ENCODE measurements at places on chromosomes 12 and 14.

DNA sequence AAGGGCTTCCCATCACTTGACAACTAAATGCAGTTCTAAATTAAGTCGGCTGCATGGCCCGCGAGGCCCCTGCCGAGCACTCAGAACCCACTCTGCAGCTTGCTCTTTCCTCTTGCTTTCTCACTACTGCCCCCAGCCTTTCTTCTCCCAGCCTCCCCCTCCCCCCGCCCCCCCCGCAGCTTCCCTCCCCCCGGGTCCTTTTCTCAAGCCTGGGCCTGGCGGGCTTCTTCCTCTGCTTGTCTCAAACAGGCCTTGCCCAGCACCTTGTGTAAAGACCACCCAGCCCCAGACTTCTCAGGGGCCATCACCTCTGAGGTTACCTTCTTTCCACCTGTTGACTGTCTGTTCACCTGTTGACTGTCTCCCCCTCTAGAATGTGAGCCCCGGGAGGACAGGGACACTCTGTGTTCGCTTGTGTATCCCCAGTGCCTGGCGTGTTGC, 1.1 kb downstream of the CYP46A1 start:
- no peak for DNase-seq

GRCh38 chr12:124519746-124520145, 47.7 kb downstream of the NCOR2 start:
- no peak for DNase-seq

DNA sequence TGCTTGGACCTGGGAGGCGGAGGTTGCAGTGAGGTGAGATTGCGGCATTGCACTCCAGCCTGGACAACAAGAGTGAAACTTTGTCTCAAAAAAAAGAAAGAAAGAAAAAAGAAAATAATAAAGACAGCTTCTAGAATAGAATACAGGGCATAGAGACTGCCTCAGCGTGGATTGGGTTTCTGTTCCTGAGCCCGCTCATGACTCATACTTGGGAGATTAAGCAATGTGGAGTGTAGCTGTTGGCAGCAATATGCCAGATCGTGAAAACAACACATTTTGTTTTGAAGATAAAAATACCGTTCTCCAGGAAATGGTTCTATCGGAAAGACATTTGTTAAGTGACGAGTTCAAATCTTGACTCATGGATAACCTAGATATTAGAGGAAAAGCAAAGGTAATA, 67.2 kb downstream of the GLT1D1 start:
- no peak for DNase-seq

DNA sequence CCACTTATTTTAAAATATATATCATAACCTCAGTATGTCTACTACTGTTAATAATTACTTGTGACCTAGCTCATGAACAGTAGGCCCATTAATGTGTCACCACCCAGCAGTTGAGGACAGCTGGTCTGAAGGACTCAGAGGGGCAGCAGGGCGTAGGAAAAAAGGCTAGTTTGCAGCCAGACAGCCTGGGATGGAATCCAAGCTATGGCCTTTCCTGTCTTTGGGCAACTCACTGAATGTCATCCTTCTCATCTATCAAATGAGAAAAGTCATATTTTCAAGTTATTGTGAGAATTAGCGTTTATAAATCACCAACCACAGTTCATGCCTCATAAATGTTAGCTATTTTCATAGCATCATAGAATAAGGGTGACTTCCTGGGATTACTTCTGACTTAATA, 12.3 kb downstream of the DENND5B start:
- DNase-seq, result no peak

DNA sequence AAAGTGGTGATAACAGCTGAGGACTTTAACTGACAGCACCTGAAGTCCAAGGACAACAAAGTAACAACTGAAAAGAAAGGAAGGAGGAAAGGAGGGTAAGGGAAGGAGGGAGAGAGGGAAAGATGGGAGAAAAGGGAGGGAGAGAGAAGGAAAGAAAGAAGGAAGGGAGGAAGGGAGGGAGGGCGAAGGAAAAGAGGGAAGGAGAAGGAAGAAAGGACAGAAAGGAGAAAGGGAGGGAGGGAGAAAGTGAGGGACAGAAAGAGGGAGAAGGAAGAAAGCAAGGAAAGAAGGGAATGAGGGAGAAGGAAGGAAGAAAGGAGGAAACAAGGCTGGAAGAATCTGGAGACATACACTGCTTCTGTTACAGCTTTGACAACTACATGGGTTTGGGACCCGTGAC, 494.4 kb downstream of the FUT8 start:
- no peak for DNase-seq

Data from hematopoietic multipotent progenitor cell treated with erythropoietin and hydrocortisone succinate and interleukin-3 and kit ligand, for 17 days (in vitro differentiated cells).